ENCODE measurements at places on chromosomes 5 and 9.

GRCh38 chr5:122312591-122313406 lies 762 bp downstream of the SNCAIP start:
- DNase-seq = peak; percentile 44

DNA sequence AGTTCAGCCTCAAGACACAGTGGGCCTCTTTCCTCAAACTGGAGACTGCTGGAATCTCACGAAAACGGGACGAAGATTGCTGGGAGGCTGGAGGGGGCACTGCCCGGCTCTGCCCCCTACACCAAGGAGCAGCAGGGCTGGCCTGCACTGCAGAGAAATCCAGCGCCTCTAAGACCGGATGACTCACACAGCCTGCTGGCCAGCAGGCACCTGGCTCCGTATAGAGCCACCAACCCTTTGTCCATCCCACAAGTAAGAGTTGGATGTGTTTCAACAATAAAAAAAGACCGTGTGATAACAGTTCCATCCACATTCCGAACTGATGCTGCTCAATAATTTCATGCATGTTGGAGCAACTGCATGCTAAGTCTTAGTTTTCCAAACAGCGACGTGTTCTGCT lies 11.5 kb downstream of the CCDC127 start:
- no peak for DNase-seq

DNA sequence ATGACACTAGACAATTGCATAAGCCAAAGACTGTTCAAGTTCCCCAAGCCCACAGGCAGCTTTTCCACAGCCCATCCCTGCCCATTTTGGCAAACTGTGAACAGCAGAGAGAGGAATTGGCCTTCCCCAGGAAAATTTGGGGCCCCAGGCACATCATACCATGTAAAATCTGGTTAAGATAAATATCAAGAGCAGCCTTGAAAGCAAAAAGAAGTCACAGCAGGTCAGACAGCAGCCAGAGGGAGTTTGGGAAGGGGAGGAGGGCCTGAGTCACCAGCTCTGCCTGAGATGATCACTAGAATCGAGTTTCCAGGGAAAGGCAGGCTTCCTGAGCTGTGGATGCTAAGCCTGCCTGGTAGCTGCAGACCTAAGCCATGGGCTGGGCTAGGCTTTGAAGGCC lies 179.2 kb downstream of the RFK start:
- no peak for DNase-seq

GRCh38 chr5:138632900-138633489 lies 57.8 kb upstream of the HSPA9 start:
- peak; percentile 51 for DNase-seq

GRCh38 chr5:120532835-120533234 lies 68.7 kb downstream of the PRR16 start:
- DNase-seq = no peak

GRCh38 chr9:134410071-134410834 lies 84.0 kb downstream of the RXRA start:
- DNase-seq = no peak

- no peak for DNase-seq
These were observed 22.4 kb upstream of the MAP1B start for GRCh38 chr5:72084876-72085275.

GRCh38 chr5:135708481-135709207 lies 125.8 kb upstream of the SLC25A48 start:
- DNase-seq = no peak

DNA sequence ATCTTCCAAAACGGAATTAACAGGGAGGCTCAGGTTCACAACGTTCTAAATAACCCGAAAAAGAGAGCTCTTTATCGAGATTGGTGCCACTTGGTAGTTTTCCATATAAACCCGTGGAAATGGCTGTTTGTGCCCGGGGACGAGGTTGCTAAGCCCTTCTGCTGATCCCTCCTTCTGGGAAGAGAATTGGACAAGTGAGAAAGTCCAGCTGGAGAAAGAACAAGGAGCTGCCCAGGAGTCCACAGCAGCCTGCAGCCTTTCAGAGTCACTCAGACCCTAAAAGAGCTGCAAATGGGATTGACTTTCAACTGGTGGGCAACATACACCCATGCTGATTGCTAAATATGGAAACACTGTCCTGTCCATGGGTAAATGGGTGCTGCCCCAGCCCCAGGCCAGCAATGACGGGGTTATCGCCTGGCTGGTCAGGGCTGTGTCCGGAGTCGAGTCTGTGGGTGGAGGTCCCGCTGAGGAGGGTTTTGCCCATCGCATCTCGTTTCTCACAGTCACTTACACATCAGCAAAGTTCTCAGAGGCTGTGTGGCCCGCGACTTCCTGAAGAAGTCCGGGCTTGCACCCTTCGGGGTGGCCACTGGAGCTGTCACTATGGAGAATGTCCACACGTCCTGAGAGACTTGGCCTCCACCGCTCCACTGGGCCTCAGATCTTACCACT lies 40.7 kb upstream of the HSD17B3 start:
- no peak for DNase-seq

GRCh38 chr5:56910210-56910965 lies 992 bp downstream of the SETD9 start:
- DNase-seq = no peak

- DNase-seq = no peak
These were observed 1262.6 kb downstream of the EFNA5 start for GRCh38 chr5:106408141-106408540.

GRCh38 chr5:80853413-80853812 lies 106.8 kb upstream of the RASGRF2 start:
- DNase-seq = no peak

DNA sequence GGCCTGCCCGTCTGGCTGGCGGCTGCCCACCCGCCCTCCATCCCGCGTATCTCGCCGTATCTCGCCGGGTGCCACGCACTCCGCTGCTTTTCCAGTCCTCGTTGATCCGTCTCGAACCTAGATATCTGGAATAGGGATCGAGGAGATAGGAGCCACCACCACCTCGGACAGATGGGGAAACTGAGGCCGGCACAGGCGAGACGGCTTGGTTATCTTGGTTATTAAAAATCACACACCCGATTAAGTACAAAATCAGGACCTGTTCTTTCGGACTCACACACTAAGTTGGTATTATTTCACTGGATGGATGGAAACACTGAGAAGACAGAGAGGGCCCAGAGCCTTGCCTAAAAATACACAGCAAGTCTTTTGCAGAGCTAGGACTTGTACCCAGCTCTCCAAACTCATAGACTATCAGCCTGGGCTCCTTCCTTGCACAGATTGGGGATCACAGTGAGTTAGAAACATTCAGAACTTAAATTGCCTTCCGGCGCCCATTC lies 678 bp downstream of the SLC26A2 start:
- no peak for DNase-seq

- no peak for DNase-seq
These were observed 611.8 kb downstream of the KIF4B start for GRCh38 chr5:155625315-155625714.

GRCh38 chr9:76245518-76245917 lies 148.7 kb downstream of the RFK start:
- DNase-seq = no peak

- no peak for DNase-seq
These were observed 12.6 kb upstream of the IL12B start for GRCh38 chr5:159342840-159343239.

- DNase-seq = no peak
These were observed 17.3 kb upstream of the MED10 start for GRCh38 chr5:6395621-6396020.

DNA sequence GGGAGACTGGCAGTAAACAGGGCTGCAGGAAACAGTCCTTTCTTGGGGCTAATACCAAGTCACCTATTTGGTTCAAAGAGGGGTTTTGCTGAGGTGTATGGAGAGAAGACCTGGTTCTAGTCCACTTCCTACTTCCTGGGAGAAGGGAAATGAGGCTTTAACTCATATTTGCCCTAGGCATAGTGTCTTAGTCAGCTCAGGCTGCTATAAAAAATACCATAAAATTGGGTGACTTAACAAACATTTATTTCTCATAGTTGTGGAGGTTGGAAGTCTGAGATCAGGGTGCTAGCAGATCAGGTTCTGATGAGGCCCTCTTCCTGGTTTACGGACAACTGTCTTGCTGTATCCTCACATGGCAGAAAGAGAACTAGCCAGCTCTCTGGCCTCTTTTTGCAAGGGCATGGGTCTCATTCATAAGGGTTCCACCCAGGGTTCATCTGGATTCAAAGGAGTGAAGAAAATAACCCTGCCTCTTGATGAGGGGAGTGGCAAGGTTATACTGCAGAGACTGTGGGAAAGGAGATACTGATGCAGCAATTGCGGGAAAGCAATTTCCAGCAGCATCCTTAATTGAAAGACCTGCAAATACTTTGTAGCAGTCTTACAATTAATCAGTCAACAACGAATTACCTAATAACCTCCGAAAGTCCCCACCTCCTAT lies 40.5 kb downstream of the ANKDD1B start:
- no peak for DNase-seq

DNA sequence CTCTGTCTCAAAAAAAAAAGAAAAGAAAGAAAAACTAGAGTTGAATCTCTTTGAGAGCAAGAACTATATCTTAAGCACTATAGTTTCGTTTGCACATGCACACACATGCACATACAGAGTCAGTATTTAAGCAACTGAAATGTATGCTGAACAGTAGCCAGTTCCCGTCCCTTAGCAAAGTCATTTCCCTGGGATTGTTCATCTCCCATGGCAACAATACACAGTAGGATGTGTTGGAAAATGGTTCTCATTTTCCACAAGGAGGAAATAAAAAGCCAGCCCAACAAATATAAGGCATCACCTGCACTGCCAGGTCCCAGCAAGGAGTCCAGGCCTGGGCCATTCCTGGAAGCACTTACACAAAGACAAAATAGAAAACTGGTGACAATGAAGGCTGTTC lies 4.2 kb upstream of the ZNF346 start:
- DNase-seq = no peak

- DNase-seq = no peak
These were observed 207.6 kb downstream of the CETN3 start for GRCh38 chr5:90201923-90202322.

DNA sequence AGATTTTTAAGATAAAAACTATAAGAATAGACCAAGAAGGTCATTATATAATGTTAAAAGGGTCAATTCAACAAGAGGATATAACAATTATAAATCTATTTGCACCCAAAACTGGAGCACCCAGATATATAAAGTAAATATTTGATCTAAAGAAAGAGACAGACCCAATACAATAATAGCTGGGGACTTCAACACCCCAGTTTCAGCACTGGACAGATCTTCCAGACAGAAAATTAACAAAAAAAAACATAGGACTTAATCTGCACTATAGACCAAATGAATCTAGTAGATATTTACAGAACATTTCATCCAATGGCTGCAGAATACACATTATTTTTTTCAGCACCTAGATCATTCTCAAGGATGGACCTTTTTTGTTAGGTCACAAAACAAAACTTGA lies 331.9 kb downstream of the SPOCK1 start:
- DNase-seq = no peak

- DNase-seq = peak; percentile 11
These were observed 33.6 kb upstream of the SARDH start for GRCh38 chr9:133771486-133772482.

DNA sequence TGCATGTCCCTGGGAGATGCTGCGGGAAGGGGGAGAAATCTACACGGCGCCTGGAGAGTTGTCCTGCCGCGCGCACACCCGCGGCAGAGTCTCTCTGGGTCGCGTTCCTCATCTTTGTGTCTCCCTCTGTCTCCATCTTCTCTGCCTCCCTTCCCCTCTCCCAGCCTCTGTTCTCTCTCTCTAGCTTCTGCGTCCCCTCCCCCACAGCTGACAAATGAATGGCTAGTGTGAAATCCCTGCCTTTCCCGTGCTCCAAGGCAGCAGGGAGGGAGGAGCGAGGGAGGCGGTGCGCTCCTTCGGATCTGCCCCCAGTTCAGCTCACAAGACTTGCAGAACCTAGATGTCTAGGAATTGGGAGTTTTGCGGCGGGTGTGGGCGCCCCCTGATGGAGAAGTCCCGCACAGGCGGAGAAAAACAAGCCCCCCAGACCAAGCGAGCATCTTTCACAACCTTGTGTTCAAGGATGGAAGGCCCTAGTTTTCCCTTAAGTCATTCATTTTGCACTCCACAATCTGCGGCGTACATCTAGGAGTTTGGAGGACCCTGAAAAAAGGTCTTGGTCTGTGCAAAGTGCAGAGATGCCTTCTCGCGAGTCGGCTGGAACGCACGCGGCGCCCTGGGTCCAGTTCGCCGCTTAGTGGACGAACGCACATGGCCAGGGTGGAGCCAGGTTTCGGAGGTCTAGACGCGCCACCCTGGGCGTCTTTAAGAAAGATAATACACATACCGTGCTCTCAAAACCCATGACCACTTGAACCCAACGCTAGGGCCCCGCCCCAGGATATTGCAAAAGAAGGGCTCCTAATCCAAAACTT lies 2.0 kb downstream of the VCAN start:
- peak; percentile 93 for DNase-seq

- no peak for DNase-seq
These were observed 376.4 kb downstream of the CHSY3 start for GRCh38 chr5:130280528-130281217.

- DNase-seq = no peak
These were observed 91.1 kb upstream of the CER1 start for GRCh38 chr9:14813336-14814248.

DNA sequence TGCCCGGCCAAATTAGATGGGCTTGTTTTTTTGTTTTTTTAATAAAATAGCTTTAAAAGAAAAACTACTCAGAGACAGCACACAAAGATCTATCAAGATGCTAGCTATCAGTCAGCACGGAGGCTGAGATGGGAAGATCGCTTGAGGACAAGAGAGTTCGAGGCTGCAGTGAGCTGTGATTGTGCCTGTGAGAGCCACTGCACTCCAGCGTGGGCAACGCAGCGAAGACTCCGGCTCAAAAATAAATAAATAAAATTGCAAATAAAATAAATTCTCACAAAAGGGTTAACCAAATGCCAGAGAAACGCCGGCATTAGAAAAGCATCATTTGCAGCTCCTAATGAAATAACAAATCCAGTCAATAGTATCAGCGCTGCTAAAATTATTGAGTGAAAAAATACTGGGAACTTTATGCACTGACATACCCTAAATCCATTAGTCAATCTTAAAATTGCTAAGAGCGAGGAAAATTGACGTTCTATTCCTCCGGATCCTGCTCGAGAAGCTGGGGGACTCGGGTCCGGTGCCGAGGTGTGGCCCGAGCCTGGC lies 681 bp downstream of the CPLANE1 start:
- no peak for DNase-seq

GRCh38 chr9:91898451-91899218 lies 51.4 kb downstream of the ROR2 start:
- DNase-seq = peak; percentile 54

Measured in uterus (tissue), 4 donors.